A375 (cell line): ENCODE measurements at places on chromosomes 2 and 18. TPM values are rescaled to one million over a fixed set of nuclear protein-coding genes. Genes with fewer than 3 reads are reported as not detected.

Gene NAT8
- not detected in 2 replicates for total RNA-seq

Gene RASGRP3
- total RNA-seq: 0.45 and 3.2 TPM in 2 replicates

Gene MPP4
- total RNA-seq: 9.0 and 15.0 TPM in 2 replicates

Gene ADRA2B
- not detected in 2 replicates for total RNA-seq
